ENCODE measurements at places on chromosomes 4 and X.
A peak's percentile ranks its signal among the peaks of the same experiment; 100 is the strongest.

DNA sequence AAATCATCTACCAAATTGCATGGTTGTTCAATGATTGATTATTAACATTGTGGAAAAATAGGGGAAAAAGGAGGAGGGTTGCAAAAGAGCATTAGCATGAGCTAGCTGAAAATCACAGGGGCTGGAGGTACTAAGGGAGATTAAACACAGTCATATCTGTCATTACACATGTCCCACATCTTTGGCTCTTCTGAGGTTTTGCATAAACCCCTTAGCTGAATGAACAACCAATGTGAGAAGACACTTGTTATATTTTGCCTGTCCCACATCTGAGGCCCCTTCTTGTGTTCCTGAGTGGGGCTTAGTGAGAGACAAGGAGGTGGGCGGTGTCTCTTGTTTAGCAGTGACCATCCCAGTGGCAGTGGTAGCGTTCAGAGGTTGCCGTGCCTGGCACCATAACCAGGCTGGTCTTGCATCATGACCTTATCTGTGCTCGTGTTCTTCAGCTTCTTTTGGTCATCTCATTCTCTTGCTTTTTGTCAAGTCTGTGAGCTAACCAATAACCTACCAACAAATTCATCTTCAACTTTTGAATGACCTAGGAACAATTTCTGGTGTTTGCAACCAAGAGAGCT lies 95.6 kb downstream of the MID1IP1 start:
- no peak for DNase-seq

DNA sequence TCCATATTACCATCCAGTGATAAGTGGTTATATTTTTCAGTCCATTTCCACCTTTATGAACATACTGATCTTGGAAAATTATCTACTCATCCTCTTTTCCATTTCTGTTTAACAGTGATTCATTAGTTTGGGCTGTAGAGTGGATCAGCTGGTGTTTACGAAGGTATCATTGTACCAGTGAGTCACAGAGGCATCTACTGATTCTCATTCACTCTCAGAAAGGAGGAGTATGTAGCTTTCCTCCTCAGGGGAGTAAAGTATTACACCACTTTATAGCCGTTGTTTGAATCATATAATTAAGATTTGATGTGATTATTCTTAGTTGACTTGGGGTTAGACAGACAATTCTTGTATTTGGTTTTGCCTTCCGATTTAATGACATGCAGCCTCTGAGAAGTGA lies 74.7 kb downstream of the GALNT7 start:
- no peak for DNase-seq

- no peak for DNase-seq
These were observed 53.5 kb downstream of the DCLK2 start for GRCh38 chr4:150131581-150132228.

DNA sequence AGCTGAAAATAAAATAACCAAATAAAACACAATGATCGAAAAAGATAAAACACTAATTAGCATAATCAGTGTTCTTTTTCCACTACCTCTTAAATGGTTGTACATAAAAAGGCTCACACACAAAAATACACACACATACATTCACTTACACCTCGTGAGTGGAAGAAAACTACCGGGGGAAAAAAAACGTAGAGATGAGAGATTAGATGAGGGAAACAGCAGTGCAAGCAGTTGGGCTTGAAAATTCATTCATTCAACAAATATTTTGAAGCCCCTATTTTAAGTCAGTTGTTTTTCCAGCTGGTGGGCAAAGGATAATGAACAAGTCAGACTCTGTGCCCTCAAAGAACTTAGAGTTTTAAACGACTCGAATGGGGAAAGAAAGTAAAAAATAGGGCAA lies 1.0 kb downstream of the TBCK start:
- DNase-seq, result no peak

DNA sequence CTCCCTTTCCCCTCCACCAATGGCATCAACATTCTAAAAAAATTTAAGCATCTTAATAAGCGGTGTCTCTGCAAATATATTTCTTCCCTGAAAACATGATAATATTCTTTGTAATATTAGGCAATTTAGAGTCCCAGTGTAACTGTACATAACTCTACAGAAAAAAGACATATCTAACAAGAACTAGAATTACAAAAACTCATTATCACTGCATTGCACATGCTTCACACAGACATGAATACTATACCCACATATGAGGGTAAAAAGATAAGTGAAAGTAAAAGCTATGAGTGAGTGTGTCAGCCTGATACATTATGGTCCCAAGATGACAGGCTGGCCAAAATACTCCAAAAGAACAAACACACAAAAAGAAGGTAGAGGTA lies 2.4 kb upstream of the FGB start:
- DNase-seq, result no peak

DNA sequence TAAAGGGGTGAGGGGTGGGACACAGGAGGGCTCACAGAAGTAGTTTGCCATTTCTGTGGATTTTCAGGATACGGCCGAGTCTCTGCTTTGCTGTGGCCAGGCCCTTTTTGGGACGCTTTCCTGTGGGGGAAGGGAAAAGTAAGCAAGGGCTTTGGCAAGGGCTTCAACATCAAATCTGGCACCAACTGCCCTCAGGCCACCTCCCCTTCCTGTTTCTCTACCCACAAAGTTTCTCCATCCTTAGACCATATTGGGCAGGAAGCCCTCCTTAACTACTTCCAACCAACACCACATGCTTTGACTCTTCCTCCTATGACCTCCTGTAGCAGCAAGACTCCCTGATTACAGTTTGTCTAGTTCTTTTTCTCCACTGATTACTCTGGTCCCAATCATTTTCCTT lies 105.1 kb downstream of the PHF8 start:
- DNase-seq, result no peak

- DNase-seq, result no peak
These were observed 141.0 kb downstream of the MAB21L2 start for GRCh38 chr4:150722908-150723362.

GRCh38 chr4:8267077-8267476 lies 2.5 kb upstream of the HTRA3 start:
- peak; percentile 21 for DNase-seq

- DNase-seq, result no peak
These were observed at the start of gene NRK for GRCh38 chrX:105822138-105823091. NRK (plus strand) TSS chrX:105822539; CDS start chrX:105822846, 307 bp downstream.

DNA sequence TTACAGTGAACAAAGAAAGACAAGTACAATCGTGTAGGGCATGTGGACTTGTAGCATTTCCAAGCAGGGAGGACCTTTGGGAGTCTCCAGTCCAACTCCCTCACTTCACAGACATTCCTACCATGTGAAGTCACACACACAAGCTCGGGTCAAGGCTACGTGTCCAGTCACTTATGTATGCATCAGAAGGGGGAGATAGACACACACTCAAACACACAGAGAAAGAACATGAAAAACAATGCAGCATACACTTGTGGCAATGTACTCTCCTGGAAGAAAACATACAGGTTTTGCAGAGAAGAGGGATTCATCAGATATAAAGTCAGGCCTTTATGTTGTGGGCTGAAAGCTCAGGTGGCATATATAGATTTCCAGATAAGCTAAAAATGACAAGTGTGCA lies 136.1 kb upstream of the MID1 start:
- no peak for DNase-seq

- peak; percentile 13 for DNase-seq
These were observed 424.5 kb upstream of the CTSO start for GRCh38 chr4:156378033-156378665.

DNA sequence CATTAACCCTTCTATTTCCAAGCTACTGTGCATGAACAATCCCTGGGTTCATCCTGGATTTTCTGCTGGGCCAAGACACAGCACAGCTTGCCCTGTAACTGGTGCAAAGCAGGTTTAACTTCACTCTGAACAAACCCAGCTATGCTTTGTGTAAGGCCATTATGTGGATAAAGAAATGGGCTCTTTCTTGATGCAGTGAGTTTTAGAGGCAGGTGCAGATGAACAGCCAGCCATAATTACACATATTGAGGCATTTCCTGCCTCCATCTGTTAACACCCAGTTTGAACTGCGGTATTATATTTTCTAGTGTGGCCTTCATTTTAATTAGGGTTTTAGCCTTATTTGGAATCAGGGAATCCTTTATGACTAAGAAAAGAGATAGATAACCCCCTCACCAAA lies 68.7 kb upstream of the ARX start:
- DNase-seq, result no peak

GRCh38 chr4:88814043-88814617 lies 116.5 kb upstream of the NAP1L5 start:
- DNase-seq, result no peak

DNA sequence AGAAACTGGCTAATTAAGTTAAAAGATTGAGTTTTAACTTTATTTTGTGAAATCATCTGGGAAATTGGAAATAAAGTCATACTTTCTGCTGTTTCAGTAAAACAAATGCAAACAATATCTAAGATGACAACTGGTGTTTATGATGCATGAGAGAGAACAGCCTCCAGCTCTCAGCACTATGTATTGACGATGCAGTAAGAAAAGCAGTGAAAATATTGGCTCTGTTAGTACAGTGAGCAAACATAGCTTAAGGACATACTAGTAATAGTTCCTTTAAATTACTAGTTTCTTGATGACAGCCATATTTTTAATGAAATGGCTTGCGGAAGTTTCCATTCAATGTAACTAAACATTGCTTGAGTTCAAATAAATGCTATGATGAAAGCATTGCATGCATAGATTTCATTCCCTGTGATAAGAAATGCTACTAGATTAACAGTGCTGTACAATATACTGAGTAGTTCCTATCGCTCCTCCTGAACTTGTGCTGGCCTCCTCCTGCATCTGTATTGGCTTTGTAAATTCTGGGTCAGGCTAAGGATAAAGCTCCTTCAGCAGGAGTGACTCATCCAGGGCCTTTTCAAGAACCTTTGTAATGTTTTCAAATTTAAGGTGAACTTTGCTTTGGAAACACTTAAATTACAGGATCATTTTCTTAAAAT lies 11.6 kb downstream of the ARHGAP24 start:
- DNase-seq, result no peak
